ENCODE measurements at places on chromosomes 11 and 22.

GRCh38 chr11:134682577-134682976 is 270.5 kb upstream of the B3GAT1 start:
- DNase-seq: no peak

- DNase-seq: no peak
Observed at GRCh38 chr11:112751772-112752171, 209.4 kb upstream of the NCAM1 start.

DNA sequence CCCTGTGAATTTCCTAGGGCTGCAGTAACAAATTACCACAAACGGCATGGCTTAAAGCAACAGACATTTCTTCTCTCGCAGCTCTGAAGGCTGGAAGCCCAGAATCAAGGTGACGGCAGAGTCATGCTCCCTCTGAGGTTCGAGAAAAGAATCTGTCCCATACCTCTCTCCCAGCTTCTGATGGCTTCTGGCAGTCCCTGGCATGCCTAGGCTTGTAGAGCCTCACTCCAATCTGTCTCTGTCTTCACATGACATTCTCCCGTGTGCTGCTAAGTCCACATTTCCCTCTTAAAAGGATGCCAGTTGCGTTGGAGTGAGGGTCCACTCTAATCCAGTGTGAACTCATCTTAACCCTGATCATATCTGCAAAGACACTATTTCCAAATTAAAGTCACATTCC is 116.2 kb downstream of the NECTIN1 start:
- no peak for DNase-seq

DNA sequence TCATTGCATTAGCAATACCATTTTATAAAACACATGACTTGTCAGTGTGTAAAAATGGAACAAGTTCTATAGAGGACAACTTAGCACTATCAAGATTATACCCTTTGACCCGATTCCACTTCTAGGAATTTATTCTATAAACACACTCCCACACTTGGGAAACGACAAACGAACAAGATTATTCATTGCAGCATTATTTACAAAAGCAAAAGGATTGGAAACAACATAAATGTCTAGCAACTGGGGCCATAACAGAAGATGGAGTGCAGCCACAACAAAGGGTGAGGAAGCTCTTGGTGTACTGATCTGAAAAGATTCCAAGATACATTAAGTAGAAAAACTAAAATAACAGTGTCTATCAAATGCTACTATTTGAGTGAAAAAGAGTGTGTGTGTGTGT is 2.3 kb upstream of the IRAG1 start:
- DNase-seq: no peak

GRCh38 chr11:119780222-119780953 is 51.4 kb upstream of the NECTIN1 start:
- DNase-seq: no peak

DNA sequence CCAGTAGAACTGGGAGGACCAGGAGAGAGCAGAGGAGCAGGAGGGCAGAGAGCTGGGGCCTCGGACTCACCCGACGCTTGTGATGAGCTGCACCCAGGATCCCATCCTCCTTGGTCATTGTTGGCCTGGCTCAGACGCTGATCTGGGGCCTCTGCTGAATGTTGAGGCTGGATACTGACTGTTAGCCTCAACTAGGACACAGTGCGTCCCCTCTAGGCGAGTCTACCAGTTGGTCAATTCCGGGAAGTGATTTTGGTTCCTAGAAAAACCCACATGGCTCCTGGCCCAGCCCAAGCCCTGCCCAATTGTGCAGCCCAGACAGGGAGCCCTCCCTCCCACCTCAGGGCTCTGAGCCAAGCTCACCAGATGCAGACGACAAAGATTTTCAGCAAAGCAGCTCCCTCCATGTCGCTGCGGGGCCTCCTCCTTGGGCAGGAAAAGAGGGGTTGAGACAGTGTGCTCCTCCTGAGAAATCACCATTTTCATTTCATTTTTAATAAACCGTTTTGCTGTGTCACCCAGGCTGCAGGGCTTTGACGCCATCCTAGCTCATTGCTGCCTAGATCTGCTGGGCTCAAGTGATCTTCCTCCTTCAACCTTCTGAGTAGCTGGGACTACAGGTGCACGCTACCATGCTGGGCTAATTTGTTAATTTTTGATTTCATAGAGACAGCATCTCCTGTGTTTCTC is at the start of gene APOL4:
Gene APOL4, minus strand, starts transcription at position 180 of the 690 bp plus-strand sequence. Its CDS starts 75 bp downstream, at position 105.
- no peak for DNase-seq

DNA sequence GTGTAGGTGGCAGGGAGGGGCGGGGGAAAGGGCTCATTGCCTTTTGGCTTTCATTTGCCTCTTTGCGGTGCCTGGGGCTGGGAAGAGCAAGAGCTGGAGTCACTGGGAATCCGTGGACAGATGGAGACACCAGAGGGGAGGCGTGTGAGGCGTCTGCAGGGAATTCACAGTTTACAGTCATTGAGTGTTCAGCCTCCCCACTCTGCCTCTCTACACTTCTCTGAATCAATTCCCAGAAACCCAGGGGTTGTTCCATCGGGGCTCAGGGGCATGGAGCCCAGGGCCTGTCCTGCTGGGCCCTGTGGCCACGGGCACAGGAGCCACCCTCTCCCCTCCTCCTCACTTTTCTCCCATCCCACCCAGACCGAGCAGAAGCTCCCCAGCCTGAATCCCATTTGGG is 160.5 kb upstream of the NAV2 start:
- DNase-seq: no peak

DNA sequence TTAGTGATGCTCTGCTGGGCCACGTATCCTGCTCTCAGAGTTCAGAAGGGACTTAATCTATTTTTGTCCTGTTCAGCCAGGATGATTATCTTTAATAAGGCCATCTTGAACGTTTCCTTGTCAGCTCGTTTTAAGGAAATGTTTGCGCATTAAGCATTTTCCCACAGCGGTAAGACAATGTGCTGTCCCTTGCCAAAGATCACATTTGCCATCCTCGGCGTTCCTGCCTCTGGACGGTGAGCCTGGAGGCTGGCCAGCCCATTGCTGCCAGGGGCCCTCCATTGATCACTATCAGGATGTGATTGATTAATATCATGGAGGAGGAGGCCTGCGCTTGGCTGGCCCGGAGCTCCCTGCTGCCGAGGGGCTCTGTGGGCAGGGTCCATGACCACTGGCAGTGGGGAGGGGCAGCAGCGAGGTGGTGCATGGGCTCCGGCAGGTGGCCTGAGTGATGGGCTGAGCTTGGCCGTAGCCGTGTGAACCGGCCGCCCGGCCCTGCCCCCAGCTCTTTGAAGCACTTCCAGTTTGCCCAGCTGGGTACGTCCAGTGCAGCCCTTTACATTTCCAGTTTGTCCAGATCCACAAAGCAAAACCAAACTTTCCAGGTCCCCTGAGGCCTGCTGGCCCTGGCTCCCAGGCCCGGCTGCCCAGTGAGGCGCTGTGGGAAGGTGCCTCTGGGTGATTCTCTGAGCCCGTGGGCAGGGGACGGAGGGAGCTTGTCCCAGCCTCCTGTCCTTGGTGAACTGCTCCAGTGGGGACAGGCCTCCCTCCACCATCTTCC is 49.5 kb upstream of the SMIM38 start:
- DNase-seq: no peak

- no peak for DNase-seq
Observed at GRCh38 chr11:638631-639331, 1.7 kb downstream of the DRD4 start.

DNA sequence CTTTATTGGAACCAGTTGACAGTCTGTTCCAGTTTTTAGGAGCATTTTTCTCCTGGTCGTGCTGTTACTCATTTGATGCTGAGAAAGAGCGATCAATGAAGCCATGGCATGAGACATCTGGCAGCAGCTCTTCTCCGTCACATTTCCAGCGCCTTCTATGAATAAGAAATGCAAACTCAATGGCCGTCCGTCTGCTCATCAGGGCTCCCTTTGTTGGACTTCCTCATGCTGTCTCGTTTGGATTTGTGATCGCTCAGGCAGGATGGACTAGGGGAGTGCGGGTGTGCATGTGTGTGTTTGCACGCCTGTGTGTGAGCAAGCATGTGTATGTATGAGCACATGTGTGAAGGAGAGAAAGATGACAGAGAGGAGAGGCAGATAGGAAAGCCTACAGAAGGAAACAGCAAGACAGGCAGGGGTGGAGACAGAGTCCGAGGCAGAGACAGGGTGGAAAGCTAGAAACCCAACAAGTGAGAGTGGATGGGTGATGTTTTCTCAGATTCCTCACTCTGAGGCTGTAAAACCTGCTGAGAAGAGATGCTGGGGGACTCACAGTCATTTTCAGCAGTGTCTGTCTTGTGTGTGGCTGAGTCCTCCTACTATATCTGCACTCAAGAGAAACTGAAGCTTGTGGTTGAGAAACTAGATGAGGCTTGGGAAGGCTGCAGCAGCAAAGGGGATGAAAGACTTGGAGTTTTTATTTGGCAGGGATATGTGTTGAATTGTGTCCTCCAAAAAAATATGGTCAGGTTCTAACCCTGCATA is 56.0 kb upstream of the CLMP start:
- no peak for DNase-seq

- no peak for DNase-seq
Observed at GRCh38 chr11:112612250-112612849, 348.9 kb upstream of the NCAM1 start.

All from activated T-cell treated with anti-CD3 and anti-CD28 coated beads, Interleukin-2, amount 50 U/mL, for 1 hour (primary cell).